Glutamatergic neuron (in vitro differentiated cells): ENCODE measurements at places on chromosomes 5 and 9. TPM values are rescaled to one million over a fixed set of nuclear protein-coding genes. Genes with fewer than 3 reads are reported as not detected.

The FOXD4L4 gene
- 0.20 TPM for total RNA-seq

GRCh38 chr9:98978231-98978681 lies 34.5 kb downstream of the COL15A1 start:
- DNase-seq: no peak

DNA sequence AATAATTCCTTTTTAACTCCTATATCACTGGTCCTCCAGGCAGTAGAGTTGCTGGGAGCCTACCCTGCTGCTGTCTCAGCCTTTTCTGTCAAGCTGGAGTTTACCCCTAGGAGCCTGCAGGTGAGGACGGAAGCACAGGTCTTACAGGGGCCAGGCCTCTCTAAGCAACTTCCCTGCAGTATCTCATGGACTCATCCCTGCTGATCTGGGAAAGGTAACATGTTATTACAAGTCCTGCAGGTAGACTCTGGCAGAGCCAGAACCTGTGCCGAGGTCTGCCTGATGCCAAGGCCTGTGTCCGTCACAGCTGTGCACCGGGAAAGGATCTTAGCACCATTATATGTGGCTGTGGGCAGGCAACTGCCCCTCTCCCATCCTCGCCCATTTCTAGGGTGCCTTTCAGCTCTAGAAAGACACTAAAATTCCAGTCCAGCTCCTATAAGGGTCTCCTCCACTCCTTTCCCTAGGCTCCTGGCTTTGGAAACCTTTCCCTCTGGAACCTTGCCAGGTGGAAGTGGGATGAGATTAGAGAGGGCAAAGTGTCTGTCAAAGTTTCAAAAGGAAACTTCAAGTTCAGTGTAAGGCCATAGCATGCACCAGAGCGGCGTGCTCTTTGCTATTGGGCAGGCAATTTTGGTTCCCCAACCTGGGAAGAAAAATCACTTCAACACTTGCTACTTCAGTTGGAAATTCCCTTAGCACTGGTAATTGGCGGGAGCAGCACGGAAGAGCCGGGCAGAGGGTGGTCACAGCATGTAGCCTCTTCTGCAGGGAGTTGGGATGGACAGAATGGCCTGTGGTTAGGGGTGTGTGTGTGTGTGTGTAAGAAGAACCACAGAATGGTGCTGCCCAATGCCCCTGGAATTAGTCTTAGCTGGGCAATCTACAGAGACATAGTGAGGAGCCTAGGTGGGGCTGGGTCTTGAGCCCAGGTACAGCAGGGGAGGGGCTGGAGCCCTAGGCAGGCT lies 17.5 kb downstream of the TMEM171 start:
- no peak for DNase-seq

DNA sequence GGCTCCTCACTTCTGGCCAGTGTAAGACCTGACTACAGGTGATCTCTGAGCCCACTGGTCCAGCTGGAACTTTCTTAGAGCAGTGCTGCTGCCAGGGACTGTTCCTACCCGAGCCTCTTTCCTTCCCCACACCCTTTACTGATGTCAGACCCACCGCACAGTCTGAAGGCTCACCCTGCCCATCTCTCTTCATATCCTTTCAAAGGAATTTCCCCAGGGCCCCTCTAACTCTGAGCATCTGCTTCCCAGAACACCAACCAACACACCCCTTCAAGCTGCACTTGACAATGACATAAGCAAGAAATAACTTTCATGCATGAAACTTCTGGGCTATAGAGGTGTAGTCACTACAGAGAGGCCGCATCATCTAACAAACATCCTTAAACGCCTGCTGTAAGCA lies 119.6 kb downstream of the GABBR2 start:
- no peak for DNase-seq
